ENCODE measurements at places on chromosomes 7 and 10.

DNA sequence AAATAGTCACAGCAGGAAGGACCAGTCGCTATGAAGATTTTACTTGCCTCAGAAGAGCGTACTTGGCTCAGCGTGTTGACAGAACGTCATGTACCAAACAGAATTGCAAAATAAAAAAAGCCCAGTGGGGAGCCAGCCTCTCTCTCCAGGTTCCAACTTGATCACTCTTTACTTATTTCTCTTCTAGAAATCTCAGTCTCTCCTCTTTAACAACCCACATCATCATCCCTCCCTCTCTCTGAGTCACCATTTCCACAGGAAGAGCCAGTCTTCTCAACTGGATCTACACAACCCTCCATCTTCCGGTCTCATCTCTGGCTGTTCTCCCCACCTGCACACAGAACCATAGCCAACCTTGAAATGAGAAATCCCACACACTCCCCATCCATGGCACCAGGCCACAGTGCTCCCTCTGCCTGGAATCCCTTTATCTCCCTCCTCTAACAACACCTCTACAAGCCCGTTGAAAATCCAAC, 718.3 kb downstream of the GRID1 start:
- no peak for DNase-seq

DNA sequence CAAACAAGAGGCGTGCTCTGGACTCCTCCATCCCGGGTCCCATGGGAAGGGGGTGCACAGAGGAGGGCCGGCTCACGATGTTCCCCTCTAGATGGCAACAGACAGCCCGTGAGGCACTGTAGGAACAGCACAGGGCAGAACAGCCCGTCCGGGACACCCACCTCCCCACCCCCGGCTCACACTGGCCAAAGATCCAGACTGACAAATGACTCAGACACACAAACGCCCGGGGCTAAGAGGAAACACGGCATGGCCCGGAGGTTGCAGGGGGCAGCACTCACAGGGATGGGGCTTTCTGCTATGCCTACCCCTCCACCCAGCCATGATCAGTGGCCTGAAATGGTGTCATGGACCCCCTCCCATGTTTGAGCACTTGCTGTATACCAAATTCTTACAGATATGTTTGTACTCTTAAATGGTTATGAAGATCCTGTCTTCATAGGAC, 4.9 kb upstream of the ELN start:
- DNase-seq = no peak

DNA sequence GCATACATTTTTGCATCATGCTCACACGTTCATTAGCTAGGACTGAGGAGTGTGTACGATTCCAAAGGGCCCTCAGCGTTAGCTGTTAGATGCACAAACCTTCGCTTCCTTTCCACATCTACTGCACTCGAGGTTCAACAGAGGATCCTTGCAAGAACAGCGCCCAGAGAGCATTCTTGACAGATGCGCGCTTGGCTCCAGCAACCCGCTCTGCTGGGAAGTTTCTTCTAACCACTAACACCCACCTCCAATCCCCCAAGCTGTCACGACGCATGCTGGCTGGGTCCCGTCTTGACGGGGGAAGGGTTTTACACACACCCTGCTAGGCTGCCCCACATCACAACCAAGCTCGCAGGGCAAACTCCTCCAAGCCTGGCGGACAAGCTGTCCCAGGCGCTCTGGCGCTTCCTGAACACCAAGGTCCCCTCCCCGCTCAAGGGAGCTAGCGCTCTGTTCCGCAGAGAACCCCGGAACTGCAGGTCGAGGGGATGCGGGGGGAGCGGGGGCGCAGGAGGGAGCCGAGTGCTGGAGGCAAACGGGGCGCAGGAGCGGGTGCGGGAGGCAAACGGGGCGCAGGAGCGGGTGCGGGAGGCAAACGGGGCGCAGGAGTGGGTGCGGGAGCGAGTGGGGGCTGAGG, 653 bp upstream of the ADRB1 start:
- DNase-seq = peak; percentile 13

GRCh38 chr10:70652761-70653657, 19.3 kb upstream of the ADAMTS14 start:
- DNase-seq = no peak

DNA sequence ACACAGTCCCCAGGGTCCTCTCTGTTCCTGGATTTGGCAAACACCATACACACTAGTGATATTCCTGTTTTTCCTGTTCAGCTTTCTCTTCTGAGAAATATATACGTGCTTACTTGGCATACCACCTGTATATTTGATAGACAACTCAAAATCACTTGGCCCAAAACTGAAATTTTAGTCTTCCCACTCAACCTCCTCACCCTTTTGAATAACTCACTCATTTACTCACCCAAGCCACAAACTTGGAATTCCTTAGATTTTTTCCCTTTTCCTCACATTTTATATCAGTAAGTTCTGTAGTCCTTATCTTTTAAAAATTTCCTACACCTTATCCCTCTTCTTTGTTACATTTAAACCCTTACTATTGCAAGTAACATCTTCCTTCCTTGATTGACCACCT, 143.4 kb downstream of the PPP1R3A start:
- DNase-seq = no peak

DNA sequence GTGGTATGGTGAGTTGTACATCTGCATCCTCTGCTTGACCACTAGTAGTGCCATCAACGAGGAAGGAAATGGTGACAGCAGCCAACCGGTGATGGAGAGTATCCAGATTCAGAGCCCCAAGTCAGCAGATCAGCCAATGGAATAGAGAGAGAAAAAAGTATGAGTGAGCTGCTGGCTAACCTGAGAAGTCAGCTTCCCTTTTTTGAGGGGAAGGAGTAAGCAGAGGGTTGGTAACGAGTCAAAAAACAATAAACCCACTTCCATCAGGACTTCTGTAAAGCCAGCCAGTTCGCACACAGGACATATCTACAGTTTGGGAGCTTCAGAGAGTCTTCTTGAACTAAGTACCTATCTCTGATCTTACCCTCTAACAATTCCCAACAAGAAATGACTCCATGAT, 8.9 kb downstream of the SLC25A28 start:
- no peak for DNase-seq

GRCh38 chr7:99218406-99219184, 10.7 kb upstream of the KPNA7 start:
- DNase-seq = no peak

GRCh38 chr7:41170466-41170865, 532.4 kb downstream of the INHBA start:
- no peak for DNase-seq

GRCh38 chr10:110076559-110077318, 69.0 kb downstream of the ADD3 start:
- DNase-seq = no peak

DNA sequence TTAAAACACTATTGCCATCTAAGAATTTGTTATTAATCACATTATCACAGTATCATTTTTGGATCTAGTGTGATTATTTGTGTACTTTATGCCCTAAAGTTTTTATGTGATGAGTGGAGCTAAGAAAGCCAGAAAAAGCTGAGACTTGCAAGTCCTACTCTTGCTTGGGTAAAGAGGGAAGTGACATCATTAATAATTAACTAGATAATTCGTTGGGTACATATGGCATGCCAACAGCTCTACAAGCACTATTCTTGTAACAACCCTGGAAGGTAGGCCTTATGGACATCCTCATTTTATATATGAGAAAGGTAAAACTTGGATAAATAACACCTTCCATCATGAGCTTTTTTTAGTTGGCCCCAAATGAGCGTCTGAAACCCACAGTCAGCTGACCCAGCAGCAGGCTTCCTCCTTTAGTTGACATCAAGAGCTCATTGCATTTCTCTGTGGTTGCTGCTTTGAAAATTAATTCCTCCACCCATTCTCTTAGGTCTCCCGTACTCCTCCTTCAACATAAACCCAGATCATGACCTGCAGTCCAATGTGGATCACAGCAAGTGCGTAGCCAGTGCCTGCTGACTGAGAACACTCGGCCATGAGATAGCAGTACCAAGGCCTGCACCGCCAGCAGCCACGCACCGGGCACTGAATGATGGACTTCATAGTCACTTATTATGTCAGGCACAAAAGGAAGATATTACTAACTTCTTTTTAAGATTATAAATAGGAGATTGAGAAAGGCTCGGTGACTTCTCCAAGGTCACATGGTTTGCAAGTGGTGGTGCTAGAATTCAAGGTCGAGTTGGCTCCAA, 292.0 kb upstream of the AOAH start:
- no peak for DNase-seq

DNA sequence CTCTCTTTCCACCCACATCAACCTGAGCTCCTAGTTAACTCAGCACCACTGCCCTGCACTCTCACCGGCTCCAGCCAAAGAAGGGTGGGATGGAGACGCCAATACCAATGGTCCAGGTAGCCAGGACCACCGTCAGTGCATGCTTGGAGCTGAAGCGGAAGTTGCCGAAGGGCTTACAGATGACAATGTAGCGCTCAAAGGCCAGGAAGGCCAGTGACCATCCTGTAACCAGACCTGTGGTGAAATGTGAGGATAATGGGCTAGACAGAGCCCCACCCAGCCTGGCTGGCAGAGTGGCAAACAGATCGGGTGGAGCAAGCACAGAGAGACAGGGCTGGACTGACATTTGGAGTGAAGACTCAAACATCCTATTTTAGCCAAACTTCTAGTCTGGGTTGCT, 673 bp downstream of the OPN1SW start:
- no peak for DNase-seq

GRCh38 chr7:157239571-157240270, 97.1 kb upstream of the DNAJB6 start:
- DNase-seq = no peak

- no peak for DNase-seq
These were observed 138.3 kb downstream of the SKAP2 start for GRCh38 chr7:26726051-26726450.

GRCh38 chr7:137846549-137846826, 286 bp downstream of the DGKI start:
- no peak for DNase-seq

DNA sequence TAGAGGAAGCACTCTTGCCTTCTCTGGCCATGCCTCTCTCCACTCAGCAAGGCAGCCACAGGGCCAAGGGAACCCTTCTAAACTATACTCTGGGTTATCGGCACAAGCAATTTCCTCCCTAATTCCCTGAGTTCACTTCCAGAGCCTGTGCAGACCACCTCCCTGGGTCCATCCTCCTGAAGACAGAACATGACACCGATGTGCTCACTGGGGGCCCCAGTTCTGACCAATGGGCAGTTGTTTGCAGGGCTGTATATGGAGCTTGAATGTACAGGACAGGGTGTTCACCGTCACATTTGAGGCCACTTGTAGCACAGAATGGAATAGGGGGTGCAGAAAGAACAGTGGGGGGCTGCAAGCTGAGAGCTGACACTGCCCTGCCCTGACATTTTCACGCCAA, 77.7 kb downstream of the TFEC start:
- no peak for DNase-seq

DNA sequence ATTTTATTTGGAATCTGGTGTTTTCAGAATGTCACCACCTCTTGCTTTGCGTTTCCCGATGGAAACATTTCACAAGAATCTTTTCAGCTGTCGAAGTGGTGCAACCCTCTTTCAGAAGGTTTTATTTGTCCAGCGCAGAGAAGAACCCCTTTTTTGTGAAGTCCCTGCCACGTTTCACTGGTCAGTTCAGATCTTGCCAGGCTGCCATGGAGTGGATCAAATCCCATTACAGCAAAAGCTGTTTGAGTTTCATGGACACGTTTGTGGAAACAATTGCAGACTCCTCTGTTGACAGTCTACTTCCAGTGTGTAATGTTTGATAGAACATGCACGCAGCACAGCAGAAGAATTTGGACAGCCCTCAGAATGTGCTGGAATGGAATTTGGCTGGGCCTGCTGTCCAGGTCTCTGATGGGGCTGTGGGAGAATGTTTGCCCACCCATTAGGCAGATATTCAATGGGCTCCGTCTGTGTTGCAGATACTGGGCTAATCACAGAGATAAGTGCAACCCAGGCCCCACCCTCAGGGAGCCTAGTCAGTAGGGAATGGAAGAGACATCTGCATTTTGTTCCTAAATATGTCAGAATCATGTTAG, 143.2 kb downstream of the GRK5 start:
- DNase-seq = no peak

GRCh38 chr7:28564033-28564432, 151.7 kb downstream of the CREB5 start:
- no peak for DNase-seq

GRCh38 chr7:65239707-65240352, 133.8 kb upstream of the ZNF92 start:
- no peak for DNase-seq

DNA sequence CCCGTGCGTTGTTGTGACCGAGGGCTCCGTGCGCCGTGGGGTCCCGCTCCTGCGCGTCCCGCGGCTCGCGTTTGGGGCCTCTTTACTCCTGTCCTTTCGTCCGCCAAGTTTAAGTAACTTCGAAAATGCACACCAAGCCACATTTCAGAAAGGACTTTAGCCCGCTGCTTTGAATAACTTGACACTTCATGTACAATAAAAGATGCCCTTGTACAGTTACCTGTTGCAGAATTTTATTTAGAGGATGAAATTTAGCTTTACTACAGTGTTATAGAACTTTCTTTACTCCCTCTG, 459 bp downstream of the SUGCT start:
- DNase-seq = no peak

DNA sequence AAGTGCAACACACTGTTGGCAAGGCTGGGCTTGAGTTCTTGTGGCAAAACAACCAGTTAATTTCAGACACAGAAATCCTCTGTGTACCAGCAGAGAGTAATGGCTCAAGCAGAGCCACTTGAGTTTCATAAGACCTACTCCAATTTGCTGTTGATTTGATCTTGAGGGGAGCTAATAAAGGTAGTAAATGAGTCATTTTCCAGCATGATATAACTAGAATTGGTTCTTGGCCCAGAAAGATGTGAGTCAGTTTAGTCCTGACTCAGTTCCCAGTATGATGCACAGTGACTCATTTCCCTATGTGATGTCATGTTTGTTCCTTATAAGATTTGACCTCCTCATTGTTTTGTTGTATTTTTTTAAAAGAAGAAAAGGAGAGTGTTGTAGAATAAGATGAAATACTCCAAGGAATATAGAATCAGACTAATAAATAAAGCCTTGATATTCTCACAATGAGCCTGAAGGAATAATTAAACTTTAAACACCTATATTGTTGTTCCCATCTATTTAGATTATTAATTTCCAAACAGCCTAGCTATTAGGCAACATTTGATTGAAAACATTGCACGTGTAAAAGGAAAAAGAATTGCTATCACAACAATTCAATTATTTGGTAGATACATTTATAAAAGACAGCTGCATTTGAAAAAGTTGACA, 186.2 kb downstream of the REEP3 start:
- no peak for DNase-seq

DNA sequence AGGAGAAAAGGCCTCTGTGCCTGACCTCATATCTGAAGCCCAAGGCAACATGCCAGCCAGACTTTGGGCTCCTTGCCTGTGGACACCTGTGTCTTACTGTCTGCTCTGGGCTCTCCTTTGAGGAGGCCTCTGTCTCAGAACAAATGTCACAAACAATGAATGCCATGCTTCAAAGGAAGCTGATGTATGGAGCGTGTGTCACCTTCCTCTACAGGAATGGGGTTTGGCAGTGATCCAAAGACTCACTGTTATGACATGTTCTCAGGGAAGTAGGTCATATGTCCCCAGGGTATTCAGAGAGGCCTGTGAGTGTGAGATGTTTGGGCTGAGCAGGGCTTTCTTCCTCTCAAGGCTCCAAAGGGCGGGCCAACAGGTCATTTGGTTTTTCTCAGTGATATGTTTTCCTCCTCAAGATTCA, 38.4 kb downstream of the PTPRE start:
- DNase-seq = no peak

- DNase-seq = no peak
These were observed 30.4 kb upstream of the DMBT1 start for GRCh38 chr10:122530177-122530576.

All from activated T-cell treated with anti-CD3 and anti-CD28 coated beads for 48 hours (primary cell).